Glutamatergic neuron (in vitro differentiated cells): ENCODE measurements at places on chromosomes 3 and 15. TPM values are rescaled to one million over a fixed set of nuclear protein-coding genes. Genes with fewer than 3 reads are reported as not detected.
A peak's percentile ranks its signal among the peaks of the same experiment; 100 is the strongest.

DNA sequence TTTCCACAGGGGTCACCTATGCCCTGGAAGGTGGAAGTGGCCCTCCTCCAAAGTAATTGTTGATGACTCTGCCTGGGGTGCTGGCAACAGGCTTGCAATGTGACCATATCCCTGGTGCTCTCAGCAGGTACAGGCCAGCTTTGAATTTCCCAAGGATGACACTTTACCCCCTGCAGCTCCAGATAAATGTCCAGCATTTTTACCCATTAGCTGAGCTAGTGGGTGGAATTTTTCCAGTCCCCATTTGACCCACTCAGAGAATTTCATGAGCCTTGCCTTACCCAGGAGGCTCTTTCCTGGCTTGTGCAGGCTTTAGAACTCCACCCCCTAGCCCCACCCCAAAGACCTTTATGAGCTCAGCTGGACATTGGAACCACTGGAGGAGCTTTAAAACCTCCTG lies 77.6 kb downstream of the ST8SIA2 start:
- H3K27me3 ChIP-seq, result peaks cover 6% of the 10 kb centered on the region
- H3K36me3 ChIP-seq, result peaks cover 24% of the 10 kb centered on the region
- no peak for DNase-seq
- H3K4me1 ChIP-seq, result no peaks in the 10 kb centered on the region
- H3K27ac ChIP-seq, result no peak overlapping the region

C3orf20 gene
- total RNA-seq, result not detected

ACKR4 gene
- total RNA-seq, result 0.22 TPM

PRTG gene
- 19.4 TPM for total RNA-seq

GRCh38 chr15:90419206-90419605 lies 31.2 kb downstream of the IQGAP1 start:
- no peak for DNase-seq
- H3K4me1 ChIP-seq, result peaks cover 6% of the 10 kb centered on the region
- H3K36me3 ChIP-seq, result no peaks in the 10 kb centered on the region
- no peak overlapping the region for H3K27ac ChIP-seq

DNA sequence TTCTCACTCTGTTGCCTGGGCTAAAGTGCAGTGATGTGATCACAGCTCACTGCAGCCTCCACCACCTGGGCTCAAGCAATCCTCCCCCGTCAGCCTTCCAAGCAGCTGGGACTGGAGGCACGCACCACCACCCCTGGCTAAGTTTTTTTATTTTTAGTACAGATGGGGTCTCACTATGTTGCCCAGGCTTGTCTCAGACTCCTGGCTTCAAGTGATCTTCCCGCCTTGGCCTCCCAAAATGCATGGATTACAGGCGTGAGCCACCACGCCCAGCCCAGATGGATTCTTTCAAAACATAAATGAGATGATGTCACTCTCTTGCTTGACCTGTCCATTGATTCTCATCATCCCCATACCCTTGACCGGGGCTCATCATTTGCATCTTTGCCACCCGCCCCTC lies 72.6 kb upstream of the SLC6A6 start:
- H3K4me1 ChIP-seq, result peaks cover 17% of the 10 kb centered on the region
- DNase-seq, result no peak
- H3K4me3 ChIP-seq, result no peak overlapping the region
- no peaks in the 10 kb centered on the region for H3K36me3 ChIP-seq

DNA sequence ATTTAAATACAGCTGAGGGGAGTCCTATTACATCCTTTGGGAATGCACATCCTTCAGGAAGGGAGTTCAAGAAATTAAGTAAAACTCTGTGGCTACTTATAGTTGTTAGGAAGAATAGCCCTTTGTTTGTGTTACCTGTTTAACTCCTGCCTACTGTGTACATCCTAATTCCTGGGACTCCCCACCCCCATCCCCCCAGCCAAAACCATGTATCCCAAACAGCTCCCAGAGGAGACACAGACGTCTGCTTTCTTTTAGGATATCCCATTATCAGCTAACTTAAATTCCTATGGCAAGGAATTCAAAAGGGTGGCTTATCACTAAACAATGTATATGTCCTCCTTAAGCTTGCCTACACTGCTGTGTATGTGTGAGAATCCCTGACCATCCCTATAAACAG lies 581.7 kb downstream of the DIPK2A start:
- H3K27me3 ChIP-seq, result no peaks in the 10 kb centered on the region
- H3K27ac ChIP-seq, result no peak overlapping the region
- H3K4me3 ChIP-seq, result no peak overlapping the region
- H3K36me3 ChIP-seq, result no peaks in the 10 kb centered on the region
- H3K4me1 ChIP-seq, result no peaks in the 10 kb centered on the region
- DNase-seq, result no peak

DNA sequence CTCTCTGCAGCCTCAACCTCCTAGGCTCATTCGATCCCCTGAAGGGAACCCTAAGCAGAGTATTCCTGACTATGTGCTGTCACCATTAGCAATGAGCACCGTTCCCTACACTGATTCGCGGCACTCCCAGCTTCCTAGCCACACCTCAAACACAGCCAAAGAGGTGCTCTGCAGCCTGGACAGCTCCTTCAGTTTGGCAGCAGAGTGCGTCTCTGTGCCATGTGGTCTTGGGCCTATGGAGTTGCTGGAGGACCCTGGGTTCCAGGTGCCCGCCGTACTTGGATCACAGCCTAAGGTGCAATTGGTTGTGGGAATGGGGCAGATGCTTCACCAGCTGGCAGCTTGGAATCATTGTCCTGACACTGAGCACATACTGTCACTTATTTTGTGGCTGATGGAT lies 17.3 kb upstream of the IL12A start:
- DNase-seq, result no peak
- no peaks in the 10 kb centered on the region for H3K4me1 ChIP-seq
- no peaks in the 10 kb centered on the region for H3K27me3 ChIP-seq
- no peaks in the 10 kb centered on the region for H3K36me3 ChIP-seq
- no peak overlapping the region for H3K4me3 ChIP-seq

SAXO2 gene
- 0.20 TPM for total RNA-seq

RHCG gene
- total RNA-seq, result not detected

DNA sequence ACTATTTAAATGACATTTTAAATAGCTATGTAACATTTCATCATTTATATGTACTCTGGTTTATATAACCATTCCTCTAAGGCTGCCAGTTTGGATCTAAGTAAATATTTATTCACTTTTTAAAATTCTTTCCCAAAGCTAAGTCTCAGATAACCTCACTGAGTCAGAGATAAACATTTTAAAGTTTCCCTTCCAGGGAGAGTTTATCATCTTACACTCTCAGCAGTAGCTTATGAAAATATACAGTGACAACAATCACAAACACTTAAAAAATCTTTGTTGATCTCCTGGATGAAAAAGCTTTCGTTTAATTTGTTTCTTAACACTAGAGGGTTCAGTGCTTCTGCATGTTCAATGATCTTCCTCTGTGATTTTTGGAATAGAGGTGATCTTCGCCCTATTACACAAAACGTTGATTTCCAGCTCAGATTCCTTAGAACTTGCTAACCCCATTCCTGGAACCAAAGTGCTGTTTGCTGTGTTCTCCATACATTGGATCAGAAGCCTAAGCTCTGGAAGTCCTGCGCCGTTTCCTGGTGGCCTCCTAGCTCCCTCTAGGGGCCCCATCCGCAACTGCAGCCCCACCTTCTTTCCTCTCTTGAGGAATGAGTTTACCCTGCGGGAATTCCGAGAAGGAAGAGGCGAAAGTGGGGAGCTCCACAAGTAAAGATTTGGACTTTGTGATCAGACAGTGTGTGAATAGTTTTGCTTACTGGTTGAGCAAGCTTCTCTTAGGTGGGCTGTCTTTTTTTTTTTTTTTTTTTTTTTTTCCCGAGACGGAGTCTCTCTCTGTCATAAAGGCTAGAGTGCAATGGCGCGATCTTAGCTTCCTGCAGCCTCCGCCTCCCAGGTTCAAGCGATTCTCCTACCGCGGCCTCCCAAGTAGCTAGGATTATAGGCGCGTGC lies 29.3 kb upstream of the SACM1L start:
- H3K27me3 ChIP-seq, result no peaks in the 10 kb centered on the region
- no peaks in the 10 kb centered on the region for H3K36me3 ChIP-seq
- peak; percentile 73 for DNase-seq
- no peaks in the 10 kb centered on the region for H3K4me1 ChIP-seq
- H3K27ac ChIP-seq, result no peak overlapping the region

GRCh38 chr3:36993326-36994283 lies at the start of gene MLH1:
Gene MLH1, plus strand, starts transcription at chr3:36993518. Its CDS starts 30 bp downstream, at chr3:36993548.
- DNase-seq, result peak; percentile 96
- no peaks in the 10 kb centered on the region for H3K27me3 ChIP-seq

GRCh38 chr3:114484919-114485318 lies 191.1 kb downstream of the TIGIT start:
- no peaks in the 10 kb centered on the region for H3K4me1 ChIP-seq
- no peak for DNase-seq
- H3K27ac ChIP-seq, result no peak overlapping the region

- H3K27me3 ChIP-seq, result no peaks in the 10 kb centered on the region
- H3K4me3 ChIP-seq, result no peak overlapping the region
- no peaks in the 10 kb centered on the region for H3K36me3 ChIP-seq
- H3K4me1 ChIP-seq, result no peaks in the 10 kb centered on the region
- H3K27ac ChIP-seq, result no peak overlapping the region
Observed at GRCh38 chr3:22089284-22089683, 338.3 kb upstream of the ZNF385D start.

- H3K27ac ChIP-seq, result no peak overlapping the region
- H3K36me3 ChIP-seq, result no peaks in the 10 kb centered on the region
- peaks cover 2% of the 10 kb centered on the region for H3K27me3 ChIP-seq
- DNase-seq, result no peak
Observed at GRCh38 chr3:117495620-117496019, 786.0 kb downstream of the TUSC7 start.

ZMYND10 gene
- 1.3 TPM for total RNA-seq

DNA sequence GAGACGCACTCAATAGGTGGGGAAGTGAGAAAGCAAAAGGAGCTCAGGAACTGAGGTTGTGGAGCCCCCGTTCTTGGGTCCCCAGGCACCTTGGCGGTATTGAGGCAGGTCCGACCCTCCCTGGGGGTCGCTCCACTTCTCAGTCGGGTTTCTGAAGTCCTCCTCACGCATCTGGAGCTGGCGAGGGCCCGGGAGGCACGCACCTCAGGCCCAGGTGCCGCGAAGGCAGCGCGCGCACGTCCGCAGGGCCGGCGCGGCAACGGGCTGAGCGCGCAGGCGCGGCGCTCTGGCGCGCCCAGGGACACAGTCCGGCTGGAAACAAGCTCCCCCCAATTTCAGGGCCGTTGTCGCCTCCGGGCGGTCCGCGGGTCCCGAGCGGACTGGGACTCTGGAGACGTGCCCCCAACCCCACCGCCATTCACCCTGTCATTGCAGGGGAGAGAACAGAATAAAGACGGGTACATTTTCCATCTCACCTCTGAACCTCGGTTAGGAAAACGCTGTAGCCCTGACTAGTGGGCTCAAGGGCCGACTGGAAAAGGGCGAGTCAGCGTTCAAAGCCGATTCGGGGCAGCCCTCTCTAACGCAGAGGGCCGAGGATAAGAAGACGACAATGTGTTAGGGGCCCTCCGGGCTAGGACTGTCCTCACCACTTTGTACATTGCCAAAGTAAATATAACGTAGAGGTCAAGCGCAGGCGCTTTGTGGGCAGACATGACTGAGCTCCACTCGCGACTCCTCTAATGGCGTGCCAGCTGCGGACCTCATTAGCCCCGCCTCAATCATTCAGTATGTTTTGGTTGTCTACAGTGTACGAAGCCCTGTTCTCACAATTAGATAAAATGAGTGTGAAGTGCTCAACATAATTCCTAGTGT lies at the start of gene ZNF770:
TSS of gene ZNF770 (minus strand) at position 261 of the 876 bp plus-strand sequence. CDS start 4,853 bp downstream, outside the sequence.
- peaks cover 10% of the 10 kb centered on the region for H3K4me1 ChIP-seq
- no peaks in the 10 kb centered on the region for H3K27me3 ChIP-seq
- no peaks in the 10 kb centered on the region for H3K36me3 ChIP-seq
- DNase-seq, result peak; percentile 86
- peak within 1 kb of the TSS; percentile 98 for H3K4me3 ChIP-seq

SENP7 gene
- total RNA-seq, result 112 TPM
